NCI-H1105 treated with DMSO at 0.1 percent for 48 hours (cell line): ENCODE measurements at places on chromosomes 12 and 14.
A peak's percentile ranks its signal among the peaks of the same experiment; 100 is the strongest.

- peak; percentile 81 for DNase-seq
Observed at GRCh38 chr14:88198446-88198845, 124.6 kb downstream of the KCNK10 start.

DNA sequence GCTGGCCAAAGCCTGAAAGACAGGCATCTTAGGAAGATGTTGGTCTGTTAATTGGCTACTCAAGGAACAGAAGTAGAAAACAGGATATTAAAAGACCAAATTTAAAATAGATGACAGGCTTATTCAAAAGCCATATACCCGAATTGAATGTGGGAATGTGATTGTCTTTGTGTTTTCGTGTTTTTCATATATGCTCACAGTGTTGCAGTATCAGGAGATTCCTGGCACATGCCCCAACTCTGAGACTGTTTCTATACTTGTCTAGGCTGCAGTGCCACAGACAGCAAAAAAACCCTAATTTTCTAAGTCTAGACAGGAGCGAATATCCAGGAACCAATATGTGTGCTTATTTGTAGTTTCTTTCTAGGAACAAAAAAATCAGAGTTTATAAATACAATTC lies 57.4 kb upstream of the KRR1 start:
- peak; percentile 70 for DNase-seq

GRCh38 chr12:76587428-76588178 lies 28.0 kb upstream of the OSBPL8 start:
- DNase-seq: no peak

DNA sequence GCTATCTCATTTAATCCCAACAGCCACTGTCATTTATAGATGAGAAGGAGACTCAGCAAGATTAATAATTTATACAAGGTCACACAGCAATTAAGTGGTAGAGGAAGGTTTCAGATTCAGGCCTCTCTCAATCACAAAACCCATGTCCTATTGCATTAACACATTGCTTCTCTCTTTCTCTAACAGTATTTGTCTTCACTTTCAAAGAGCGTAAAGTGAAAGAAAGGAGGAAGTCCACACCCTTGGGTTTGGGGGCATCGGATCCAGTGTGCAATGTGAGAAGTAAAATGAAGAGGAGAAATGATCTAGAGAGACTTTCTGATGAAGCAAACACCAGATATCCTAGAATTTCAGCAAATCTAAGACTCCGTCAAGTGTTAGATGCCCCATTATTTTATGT lies 7.0 kb upstream of the VRK1 start:
- DNase-seq: no peak

DNA sequence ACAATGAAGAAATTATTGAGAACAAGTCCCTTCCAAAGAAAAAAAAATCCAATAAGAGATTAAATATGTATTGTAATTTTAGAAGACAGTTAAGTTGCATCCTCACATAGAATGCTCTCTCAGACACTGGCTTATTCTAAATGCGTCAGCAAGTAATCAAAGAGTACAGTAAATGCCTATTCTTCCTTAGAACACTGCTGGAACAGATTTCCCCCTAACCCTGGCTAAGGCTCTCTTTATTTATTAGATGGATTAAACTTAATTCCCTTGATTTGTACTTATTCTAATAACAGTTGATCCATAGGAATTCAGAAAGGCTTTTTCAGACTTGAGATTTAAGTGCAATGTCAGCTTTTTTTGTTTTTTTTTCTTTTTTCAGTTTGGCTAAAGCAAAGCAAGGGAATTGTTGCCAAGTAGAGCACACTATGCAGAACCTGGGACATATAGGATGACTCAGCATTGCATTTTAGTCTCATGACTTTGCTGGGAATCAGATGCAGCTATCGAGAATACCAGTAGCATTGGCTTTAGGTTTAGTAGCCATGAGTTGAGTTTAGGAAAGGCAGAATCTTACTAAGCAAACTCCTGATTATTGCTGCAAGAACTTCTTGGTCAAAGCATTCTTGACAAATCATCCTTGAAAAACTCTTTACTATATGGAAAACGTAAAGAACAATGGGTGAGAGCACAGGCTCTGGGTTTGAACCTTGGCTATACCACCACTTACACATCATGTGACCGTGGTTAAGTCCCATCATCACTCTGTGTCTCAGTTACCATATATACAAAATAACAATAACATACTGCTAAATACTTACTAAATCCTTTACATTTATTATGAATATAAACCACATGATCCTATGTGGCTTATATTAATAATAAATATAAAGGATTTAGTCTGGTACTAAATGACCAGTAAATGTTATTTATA lies 26.7 kb downstream of the MED21 start:
- DNase-seq: no peak

GRCh38 chr12:25957793-25958427 lies 572 bp upstream of the RASSF8 start:
- peak; percentile 38 for DNase-seq

- no peak for DNase-seq
Observed at GRCh38 chr12:29858270-29858786, 74.6 kb upstream of the TMTC1 start.

DNA sequence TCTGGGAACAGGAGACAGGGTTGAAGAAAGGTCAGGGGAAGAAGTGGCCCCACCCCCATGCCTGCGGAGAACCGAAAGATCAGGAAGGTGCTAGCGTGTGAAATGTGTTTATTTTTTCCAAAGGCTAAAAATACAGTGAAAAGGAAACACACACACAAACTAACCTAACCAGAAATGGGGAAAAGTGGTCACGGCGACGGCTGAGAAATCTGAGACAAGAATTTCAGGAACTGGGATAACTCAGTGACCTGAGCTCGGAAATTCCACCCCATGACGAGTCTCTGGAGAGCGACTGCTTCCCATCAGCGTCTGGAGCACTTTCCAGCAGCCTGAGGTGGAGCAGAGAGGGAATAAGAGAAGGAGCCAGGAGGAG lies 16.6 kb upstream of the RND1 start:
- no peak for DNase-seq

DNA sequence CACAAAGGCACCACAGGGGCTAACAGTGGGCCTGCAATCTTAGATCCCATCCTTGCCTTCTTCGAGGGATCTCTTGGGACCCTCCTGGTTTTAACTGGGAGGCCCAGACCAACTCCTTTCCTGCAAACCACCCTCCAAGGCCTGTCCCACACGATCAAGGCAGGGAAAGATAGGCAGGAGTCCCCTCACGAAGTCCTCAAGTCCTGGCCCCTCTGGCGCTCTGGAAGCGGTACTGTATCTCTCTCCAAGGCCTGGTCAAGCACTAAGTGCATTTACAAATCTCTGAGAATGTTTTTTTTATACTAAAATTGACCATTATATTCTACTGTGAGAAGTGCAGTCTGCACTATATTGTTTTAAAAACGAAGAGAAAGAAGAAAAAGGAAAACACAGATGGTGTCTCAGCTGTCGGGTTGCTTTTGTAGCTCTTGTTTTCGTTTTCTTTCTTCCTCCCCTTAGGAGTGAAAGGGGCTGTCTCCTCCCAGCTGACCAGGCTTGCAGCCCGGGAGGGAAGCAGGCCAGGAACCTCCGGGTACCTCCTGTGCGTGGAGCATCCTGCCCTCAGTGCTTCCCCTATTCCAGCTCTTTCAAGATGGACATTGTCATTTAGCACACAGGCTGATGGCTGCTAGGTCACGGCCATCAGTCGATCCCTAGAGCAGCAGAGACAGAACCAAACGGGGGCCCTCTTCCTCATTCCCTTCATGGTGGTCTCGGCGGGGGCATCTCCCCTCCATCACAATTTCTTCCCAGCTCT lies 56.7 kb downstream of the FAM222A start:
- no peak for DNase-seq

DNA sequence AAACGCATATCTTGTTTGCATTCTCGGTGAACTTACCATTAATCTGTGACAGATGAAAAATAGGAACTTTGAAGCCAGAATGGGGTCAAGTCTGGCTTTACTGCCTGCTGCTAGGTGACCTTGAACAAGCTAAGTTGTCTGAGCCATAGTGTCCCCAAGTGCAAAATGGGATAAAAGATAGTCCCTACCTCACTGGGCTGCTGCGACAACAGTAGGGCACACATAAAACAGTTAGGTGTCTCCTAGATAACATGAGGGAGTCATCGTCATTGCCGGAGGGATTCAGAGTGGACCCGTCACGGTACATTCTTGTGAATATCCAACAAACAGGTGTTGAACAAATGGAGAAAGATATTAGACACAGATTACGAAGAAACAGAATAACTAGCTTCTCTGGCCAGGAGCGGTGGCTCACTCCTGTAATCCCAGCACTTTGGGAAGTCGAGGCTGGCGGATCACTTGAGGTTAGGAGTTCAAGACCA lies 71.2 kb downstream of the NINJ2 start:
- DNase-seq: no peak

GRCh38 chr12:47767216-47767724 lies 5.8 kb upstream of the SLC48A1 start:
- DNase-seq: peak; percentile 25

DNA sequence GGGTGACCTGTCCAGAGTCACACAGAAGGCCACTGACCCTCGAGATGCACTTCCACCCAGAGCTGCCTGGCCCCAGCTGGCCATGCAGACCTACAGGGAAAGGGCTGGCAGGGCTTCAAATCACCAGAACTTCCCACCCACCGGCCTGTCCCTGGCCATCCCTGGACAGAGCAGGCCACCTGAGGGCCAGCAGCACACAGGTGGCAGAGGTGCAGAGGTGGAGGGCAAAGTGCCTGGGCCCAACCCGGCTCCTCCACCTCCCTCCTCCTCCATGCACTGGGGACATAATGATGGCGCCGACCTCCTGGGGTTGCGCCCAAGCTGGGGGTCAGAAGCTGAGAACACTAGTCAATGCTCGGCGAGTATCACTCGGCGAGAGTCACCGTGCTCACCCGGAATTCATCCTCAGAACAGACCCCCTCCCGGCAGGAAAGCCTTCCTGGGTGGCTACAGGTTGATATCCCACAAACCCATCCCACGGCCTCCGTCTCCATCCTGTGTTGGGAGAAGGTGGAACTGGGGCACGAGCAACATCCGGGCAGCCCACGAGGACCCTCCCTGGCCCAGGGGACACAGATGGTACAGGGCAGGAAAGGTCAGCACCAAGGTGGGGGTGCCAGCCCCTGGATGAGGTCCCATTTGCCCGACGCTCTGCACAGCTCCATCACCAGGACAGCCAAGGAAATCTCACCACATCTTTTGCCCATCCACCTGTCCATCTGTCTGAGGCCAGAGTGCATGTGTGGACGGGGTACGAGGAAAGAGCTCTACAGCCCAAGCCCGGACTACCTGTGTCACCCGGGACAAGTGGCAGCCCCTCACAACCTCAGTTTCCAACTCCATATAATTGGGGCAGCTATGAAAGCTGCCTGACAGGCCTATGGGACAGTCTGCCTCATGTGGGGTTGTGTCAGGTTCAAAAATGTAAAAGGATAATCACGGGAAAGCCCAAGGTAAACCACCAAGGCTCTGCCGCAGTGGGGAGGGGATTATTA lies 10.8 kb downstream of the BEGAIN start:
- DNase-seq: no peak

GRCh38 chr12:473863-474577 lies 14.3 kb downstream of the B4GALNT3 start:
- no peak for DNase-seq

- DNase-seq: peak; percentile 93
Observed at GRCh38 chr14:61203081-61203753, 77.9 kb downstream of the TMEM30B start.

- DNase-seq: peak; percentile 18
Observed at GRCh38 chr12:33605757-33606156, 166.1 kb upstream of the SYT10 start.

GRCh38 chr12:49440035-49440434 lies 72.8 kb downstream of the SPATS2 start:
- DNase-seq: no peak

- no peak for DNase-seq
Observed at GRCh38 chr14:54120260-54120659, 163.6 kb upstream of the BMP4 start.

DNA sequence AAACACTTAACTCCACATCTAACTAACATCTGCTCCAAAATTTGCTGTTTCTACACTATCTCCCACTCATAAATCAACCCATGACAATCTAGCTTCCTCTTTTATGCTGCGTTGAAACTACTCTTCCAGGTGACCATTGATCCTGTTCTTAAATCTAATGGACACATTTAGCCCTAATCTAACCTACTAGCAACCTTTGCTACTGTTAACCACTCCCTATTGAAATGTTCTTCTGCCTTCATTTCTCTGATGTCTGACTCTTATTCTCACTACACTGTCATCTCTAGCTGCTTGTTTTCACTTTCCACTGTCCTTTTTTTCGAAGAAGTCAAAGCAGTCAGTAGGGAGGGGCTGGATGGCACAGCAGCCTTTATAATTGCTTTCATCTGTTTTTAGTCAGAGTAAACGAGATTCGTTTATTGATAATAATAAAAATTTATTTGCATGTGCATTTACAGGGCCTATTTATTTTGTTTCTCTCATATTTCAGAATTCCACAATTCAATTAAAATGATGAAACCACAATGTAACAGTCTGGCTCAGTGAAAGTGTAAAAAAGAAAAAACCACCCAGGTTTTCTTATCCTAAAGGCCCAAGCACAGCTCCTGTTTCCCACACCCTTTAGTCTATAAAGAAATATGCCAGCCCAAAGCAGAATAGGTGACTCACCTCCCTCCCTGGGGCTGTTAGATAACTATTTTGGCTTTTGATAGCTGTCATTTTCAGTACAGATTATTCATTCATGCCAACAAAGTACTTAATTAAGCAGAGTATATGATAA lies 44.9 kb downstream of the ATP2B1 start:
- DNase-seq: no peak

DNA sequence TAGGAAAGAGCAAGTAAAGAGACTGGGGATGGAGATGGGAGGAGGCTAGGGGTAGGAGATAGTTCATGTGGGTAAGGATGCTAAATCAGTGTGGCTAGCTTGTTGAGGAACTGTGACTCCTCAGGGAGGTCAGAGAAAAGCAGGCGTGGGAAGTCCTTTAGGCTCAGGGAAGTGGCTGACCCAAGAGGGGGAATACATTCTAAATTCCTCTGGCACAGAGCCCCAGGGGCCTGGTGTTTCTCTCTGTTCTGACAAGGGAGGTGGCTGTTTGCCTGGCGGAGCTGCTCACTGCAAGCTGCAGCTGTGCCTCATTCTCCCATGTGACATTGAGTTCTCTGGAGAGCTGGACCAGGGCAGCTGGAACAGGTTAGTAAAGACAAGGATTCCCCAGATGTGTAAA lies 152.2 kb upstream of the SLC38A2 start:
- no peak for DNase-seq

DNA sequence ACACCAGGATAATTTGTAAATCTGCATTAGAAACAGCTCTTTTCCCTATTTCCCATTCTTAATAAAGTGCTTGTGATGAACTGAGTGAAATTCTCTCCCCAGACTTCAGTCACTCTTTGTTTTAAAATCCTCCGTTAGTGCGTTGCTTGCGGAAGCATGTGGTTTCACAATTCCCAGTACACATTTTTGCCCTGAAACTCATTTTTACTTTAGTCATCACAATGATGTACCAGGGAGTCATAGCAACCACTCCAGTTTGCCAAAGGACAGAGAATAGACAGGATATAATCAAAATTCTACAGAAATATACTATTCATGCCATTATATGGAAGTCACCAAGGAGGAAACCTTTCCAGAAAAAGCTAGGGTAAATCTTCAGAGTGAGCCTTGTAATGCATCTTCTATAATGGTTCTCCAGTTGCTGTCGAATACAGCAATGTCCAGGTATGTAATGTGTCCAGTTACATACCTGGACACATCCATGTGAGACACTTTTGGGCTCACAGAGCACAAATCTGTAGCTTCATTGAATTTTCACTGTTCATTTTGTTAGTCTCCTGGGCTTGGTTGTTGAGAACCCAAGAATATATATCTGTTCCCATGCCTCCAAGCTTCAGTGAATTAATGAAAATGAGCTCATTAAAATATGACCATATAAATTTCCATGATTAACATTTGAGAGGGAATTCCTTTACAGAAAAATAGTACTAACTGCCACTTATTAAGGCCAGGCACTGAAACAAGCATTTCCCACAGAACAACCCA lies 57.8 kb downstream of the GPR135 start:
- DNase-seq: no peak
